ENCODE measurements at places on chromosomes 12 and 14.

DNA sequence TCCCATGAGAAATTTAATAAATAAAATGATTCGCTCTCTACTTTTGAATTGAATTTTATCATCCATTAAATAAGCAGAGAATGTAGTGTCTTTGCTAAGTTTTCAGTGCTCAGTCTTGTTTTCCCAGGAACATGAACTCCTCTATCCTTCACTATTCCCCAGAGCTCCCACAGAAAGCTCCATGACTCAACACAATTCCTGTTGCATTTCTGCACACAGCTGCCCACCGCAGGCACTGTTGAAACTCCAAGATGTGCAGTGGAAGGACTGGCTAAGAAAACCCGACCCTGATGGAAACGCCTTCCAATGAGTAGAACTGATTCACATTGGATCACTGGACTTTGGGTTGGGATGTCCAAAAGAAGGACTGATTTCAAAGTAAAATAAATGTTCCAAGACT lies 202.4 kb upstream of the AMIGO2 start:
- no peak for DNase-seq

DNA sequence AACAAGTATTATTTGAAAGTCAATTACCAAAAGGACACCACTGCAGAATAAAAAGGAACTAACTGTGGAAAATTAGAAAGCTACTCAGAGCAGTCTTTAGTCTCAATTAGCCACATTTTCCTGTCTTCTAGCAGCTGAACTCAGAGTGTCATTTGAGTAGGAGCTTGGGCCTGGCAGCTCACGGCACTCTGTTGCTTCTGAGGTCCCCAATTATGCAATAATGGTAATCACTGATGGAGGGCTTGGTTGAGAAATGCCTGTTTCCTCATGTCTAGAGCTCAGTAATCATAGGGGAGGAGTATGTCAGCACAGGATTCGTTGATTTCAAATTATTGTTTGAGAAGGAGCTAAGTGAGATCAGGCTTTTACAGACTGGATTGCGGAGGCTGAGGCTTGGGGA lies 108.6 kb downstream of the VRK1 start:
- DNase-seq, result no peak

DNA sequence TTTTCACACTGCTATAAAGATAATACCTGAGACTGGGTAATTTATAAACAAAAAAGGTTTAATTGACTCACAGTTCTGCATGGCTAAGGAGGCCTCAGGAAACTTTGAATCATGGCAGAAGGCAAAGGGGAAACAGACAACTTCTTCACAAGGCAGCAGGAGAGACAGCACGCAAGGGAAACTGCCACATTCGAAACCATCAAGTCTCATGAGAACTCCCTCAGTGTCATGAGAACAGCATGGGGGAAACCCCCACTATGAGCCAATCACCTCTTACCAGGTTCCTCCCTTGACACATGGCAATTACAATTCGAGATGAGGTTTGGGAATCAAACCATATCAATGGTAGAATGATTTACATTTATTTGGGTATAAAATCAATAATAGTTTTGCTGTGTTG lies 558.5 kb downstream of the TMTC2 start:
- no peak for DNase-seq

- DNase-seq, result no peak
These were observed 132.8 kb upstream of the TRHDE start for GRCh38 chr12:72139411-72139810.

DNA sequence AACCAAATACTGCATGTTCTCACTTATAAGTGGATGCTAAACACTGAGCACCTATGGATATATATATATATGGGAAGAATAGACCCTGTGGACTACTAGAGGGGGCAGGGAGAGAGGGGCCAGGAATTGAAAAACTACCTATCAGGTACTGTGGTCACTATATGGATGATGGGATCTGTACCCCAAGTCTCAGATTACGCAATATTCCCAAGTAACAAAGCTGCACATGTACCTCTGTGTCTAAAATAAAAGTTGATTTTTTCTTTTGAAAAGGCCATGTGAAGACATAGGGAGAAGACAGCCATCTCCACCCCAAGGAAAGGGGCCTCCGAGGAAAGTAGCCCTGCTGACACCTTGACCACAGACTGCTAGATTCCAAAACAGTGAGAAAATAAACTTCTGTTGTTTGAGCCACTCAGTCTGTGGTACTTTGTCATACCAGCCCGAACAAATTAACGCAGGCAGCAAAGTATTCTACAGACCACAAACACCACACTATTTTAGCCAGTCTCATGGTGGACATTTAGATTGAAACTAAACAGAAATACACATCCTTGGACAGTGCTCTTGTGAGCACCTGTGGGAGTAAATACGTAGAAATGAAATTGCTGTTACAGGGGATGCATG lies 197.1 kb downstream of the EFCAB11 start:
- DNase-seq, result peak; percentile 38

- no peak for DNase-seq
These were observed 81.4 kb downstream of the BBS10 start for GRCh38 chr12:76266797-76267196.

GRCh38 chr14:53663709-53664108 lies 292.9 kb downstream of the BMP4 start:
- DNase-seq, result no peak
